Muscle of arm (tissue), 14 donors: ENCODE measurements at places on chromosomes 5 and 9. TPM values are rescaled to one million over a fixed set of nuclear protein-coding genes. Genes with fewer than 3 reads are reported as not detected.

DNA sequence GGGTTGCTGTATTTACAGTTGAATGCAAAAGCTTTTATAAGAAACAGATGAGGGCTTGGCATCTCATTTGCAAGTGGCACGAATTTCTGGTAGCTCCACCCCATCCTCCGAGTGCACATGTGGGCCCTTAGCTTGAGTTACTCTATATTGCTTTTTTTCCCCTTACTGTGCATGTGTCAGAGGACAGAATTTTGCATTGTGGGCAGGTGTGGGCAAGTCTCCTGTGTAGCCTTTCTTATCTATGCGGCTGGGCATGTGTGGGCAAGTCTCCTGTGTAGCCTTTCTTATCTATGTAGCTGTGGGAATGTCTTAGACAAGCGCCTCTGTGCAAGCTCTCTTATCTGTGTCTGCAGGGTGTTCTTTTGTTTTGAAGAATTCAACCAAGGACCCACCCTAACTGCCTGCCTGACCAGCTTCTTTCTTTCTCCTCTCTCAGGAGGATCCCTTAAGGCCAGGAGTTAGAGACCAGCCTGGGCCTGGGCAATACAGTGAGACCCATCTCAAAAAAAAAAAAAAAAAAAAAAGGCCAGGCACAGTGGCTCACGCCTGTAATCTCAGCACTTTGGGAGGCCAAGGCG, 34.1 kb upstream of the SIL1 start:
- DNase-seq = no peak

The ANKRD31 gene
- polyA plus RNA-seq = 0.20 TPM

- DNase-seq = peak; percentile 83
Observed at GRCh38 chr5:104540448-104540847, 977.9 kb upstream of the NUDT12 start.

DNA sequence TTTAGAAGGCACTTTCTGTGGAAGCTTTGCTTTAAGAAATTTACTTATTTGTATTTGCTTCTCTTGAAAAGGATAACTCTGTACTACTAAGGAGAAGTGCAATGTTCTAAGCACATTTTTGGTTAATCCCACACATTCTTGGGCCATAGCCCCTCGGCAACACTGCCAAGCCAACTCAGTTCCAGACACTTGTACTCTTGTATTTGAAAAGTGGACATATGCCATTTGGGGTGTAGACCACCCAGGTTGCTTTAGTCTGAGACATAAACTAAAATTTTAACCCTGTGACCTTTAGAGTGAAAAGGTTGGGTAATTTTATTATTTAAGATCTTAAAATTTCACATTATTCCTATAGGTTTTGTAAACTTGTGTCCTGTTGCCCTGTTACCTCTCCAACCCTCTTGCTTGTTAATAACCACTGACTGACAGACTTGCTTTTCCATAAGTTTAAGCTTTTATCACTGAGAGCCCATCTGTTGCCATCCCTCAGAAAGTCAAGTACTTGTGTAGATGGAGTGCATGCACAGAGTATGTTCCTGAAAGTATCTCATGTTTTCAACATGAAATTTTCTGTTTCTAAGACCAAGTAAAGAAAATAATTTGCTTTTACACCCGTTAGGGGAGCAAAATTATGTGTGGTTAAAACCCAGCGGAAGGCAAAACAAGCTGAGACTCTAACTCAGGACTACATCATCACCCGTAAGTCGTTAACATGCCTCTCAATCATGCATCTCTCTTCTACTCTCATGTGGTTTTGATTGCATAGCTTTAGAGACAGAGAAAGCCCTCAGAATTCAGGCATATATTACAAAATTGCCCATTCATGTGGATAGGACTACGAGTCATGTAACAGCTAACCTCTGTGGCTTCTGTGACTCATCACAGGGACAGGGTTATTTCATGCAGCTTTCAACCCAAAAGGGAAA, 117.3 kb downstream of the GDNF start:
- DNase-seq = no peak

GRCh38 chr5:131413605-131414559, 150.0 kb downstream of the CDC42SE2 start:
- DNase-seq = no peak

GRCh38 chr9:133184971-133185370, 21.3 kb upstream of the GBGT1 start:
- peak; percentile 62 for DNase-seq
